ENCODE measurements at places on chromosomes 11 and 22.

GRCh38 chr22:20423906-20424551, 13.6 kb downstream of the SCARF2 start:
- DNase-seq, result no peak

GRCh38 chr11:72576243-72576595, 98.0 kb downstream of the PDE2A start:
- no peak for DNase-seq

- DNase-seq, result no peak
Observed at GRCh38 chr11:1126935-1127663, 30.7 kb upstream of the MUC5AC start.

- DNase-seq, result no peak
Observed at GRCh38 chr11:45879803-45880686, 5.4 kb upstream of the MAPK8IP1 start.

GRCh38 chr11:108289699-108290098, 66.8 kb downstream of the ATM start:
- DNase-seq, result no peak

- DNase-seq, result no peak
Observed at GRCh38 chr22:30424534-30425326, 838 bp upstream of the MTFP1 start.

GRCh38 chr11:6269994-6270393, 10.4 kb downstream of the CCKBR start:
- no peak for DNase-seq

DNA sequence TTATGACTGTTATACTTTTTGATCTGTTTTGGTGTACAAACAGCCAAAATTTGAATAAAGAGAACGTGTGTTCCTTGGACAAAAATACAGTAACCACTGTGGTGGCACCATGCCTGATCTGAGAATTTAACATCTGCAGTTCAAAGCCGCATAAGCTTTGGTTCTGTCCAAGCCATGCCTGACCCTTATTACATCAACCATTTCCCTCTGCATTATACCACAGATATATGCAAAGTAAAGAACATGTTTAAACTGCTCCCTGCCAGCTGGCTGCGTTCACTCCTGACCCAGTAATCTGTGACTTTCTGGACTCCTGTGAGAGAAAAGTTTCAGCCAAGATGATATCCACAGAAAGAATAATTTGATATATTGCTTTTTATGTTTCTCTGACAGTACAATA, 890.5 kb upstream of the ANO3 start:
- no peak for DNase-seq

DNA sequence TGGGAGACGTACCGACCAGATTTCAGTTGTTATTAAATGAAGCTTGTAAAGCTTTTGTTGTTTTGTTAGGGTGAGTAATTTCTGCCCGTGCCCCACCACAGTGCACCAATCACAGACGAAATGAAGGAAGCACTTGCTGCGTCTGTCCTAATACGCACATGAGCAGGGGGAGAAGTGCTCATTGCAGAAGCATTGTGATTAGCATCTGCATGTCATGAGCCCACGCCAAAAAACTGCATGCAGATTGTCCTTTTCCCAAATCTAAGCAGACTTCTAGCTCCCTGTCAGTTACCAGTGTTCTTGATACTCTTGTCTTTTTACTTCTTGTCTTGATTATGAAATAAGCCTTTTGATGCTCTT, 15.5 kb downstream of the RBX1 start:
- no peak for DNase-seq

DNA sequence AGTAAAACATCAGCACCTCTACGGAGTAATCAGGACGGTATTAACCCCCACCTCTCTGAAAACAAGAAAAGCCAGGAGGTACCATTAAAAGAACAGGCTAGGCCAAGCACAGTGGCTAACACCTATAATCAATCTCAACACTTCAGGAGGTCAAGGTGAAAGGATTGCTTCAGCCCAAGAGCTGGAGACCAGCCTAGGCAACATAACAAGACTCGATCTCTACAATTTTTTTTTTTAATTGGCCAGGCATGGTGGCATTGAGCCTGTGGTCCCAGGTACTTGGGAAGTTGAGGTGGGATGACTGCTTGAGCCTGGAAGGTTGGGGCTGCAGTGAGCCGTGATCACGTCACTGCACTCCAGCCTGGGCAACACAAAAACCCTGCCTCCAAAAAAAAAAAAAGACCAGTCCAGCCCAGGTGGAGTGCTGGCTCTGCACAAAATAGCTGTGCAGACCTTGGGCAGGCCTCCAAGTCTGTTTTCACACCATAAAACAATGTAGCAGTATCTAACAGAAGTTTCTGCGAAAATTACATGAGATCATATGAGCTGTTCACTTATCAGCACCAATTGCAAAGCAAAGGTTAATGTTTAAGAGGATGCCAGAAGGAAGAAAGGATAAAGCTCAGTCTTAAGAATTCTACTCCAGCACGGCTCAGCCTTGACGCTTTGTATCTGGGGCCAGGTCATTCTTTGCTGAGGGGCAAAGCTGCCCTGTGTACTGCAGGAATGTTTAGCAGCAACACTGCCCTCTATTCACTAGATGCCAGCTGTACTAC, 14.8 kb downstream of the CHKA start:
- DNase-seq, result no peak

- no peak for DNase-seq
Observed at GRCh38 chr22:50252082-50253045, 1.3 kb upstream of the HDAC10 start.
